ENCODE measurements at places on chromosomes 12 and 14.

- no peak for DNase-seq
These were observed 26.2 kb upstream of the PLEKHG6 start for GRCh38 chr12:6284273-6284672.

GRCh38 chr14:103275000-103275399 is 59.0 kb upstream of the EIF5 start:
- DNase-seq: no peak

GRCh38 chr12:48903982-48904411 is 21.3 kb downstream of the FKBP11 start:
- DNase-seq: peak; percentile 88

GRCh38 chr12:14828892-14829291 is 14.4 kb downstream of the ART4 start:
- no peak for DNase-seq

DNA sequence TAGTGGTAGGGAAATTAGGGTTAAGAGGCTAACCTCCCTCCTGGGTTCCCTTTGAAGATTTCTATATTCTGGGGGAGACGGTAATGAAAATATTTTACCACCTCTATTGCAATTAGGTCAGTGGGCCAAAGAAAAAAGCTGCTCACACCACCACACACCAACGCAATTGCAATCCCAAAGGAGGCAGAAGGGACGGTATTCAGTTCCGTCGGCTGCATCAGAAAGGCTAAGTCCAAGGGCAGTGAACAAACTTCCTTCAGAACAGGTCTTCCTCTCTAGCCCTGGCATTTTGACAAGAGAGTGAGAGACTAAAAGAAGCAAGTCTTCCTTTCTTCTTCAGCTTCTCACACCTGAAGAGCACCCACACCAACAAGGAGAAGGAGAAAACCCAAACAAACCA is 51.2 kb downstream of the OTX2 start:
- no peak for DNase-seq

GRCh38 chr14:89486961-89487360 is 69.9 kb upstream of the FOXN3 start:
- DNase-seq: no peak

- no peak for DNase-seq
These were observed 35.1 kb upstream of the BATF start for GRCh38 chr14:75487155-75487671.

GRCh38 chr14:68409387-68409786 is 383.5 kb downstream of the ZFP36L1 start:
- no peak for DNase-seq

GRCh38 chr14:104428860-104429259 is 150.7 kb upstream of the C14orf180 start:
- DNase-seq: no peak

- DNase-seq: no peak
These were observed 4.9 kb downstream of the BMP4 start for GRCh38 chr14:53951627-53952303.

DNA sequence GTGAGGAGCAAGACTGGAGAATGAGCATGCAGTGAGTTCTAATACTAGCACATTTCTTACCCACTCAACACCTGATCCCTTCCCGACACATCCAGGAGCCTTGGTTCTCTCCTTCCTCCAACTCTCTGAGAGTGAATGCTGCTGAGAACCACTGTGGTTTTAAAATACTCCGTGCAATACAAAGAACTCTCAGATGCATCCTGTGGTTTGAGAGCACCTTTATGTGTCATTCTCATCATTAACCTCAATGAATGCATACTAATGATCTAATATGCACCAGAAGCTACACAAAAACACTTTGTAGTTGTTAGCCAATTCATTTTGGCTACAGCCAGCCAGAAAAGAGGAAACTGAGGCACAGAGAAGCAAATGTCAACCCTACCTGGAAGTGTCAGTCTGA is 87.6 kb downstream of the GALNT8 start:
- DNase-seq: no peak
